ENCODE measurements at places on chromosomes 5 and 9. TPM values are rescaled to one million over a fixed set of nuclear protein-coding genes. Genes with fewer than 3 reads are reported as not detected.

Gene SLC6A7
- total RNA-seq = not detected

Gene ORM1
- not detected for total RNA-seq

Gene ITGA2
- 0.71 TPM for total RNA-seq

Gene WDR38
- total RNA-seq = not detected

Gene SAXO1
- 0.08 TPM for total RNA-seq

Gene IGFBPL1
- total RNA-seq = 0.51 TPM

Gene SPINK6
- total RNA-seq = not detected

Gene GAPT
- total RNA-seq = 0.10 TPM

Gene PAXX
- total RNA-seq = 12.0 TPM

Gene PRDM9
- total RNA-seq = not detected

Gene CXCL14
- 23.7 TPM for total RNA-seq

Gene SLIT3
- total RNA-seq = 2.1 TPM

Gene FAM169A
- total RNA-seq = 0.62 TPM

Gene AOPEP
- total RNA-seq = 78.6 TPM

Gene PCA3
- total RNA-seq = not detected

Gene FGF1
- total RNA-seq = 1.2 TPM
